ENCODE measurements at places on chromosomes 1 and 21.

DNA sequence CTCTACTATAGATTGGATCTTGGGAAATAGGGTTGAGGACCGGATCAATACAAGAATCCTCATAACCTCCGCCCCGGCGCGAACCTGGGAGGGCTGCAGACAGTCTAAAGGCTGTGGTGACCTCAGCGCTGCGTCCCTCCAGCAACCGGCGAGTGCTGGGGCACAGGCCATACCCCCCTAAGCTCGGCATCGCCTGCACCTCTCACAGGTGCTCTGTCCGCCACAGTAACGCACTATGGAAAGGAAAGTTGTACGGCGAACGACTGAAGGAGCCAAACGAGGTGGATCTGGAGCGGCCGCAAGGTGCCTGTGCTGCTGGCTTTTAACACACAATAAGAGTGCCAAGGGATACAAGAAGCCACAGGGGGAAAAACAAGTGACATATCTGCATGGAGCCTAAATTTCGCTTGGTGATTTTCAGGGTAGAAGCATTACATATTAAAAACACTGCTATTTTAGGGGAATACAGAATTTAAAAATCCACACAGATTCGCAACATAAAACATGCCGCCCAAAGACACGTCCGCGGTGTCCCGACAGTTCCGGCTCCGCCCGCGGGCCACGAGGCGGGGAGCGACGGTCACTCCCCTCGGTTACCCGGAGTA lies 1.4 kb upstream of the RBM15 start:
- DNase-seq: no peak

DNA sequence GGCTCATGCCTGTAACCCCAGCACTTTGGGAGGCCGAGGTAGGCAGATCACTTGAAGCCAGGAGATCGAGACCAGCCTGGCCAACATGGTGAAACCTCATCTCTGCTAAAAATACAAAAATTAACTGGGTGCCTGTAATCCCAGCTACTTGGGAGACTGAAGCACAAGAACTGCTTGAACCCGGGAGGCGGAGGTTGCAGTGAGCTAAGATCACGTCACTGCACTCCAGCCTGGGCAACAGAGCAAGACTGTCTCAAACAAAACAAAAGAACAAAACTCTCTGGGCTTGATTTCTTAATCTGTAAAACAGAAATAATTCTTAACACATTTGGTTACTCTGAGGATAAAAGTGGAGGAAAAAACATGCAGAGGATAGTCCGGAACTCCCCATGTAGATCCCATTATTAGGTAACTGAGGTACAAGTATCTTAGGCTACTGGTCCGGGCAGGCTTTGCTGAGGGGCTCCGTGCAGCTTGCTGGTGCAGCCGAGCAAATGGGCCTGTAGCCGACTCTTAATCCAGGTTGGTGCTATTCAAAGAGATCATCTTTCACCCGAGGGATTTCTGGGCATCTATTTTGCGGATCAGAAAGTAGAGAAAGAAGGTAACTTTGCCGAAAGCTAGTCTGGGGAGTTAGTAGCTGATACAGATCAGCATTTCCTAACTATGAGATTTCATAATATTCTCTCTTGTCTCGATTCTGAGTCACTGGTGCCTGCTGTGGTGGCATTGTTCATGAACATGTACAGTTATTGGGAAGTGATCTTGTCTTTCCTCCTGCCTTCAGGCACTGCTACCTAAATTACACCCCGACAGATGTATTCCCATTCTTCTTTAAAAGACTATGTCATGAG lies 56.8 kb downstream of the NFIA start:
- no peak for DNase-seq

- DNase-seq: no peak
These were observed 48.4 kb downstream of the HENMT1 start for GRCh38 chr1:108612496-108612895.

DNA sequence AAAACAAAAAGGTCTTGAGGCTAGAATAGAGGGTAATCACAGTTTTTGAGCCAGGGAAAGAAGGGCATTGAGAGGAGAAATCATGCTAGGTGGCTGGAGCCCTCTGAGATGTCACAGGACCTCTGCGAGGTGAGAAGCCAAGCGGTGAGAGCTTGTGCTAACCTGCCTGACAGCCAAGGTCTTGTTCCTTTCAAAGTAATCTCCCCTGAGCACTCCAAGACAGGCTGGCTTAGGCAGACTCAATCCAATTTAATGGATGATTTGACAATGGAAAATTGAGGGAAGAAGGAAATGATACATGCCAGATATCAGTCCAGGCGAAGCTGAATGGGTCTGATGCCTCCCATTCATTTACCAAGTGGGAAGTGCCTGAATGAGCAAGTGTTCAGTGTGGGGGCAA lies 311.9 kb upstream of the PTBP2 start:
- DNase-seq: no peak

GRCh38 chr1:67897270-67897949 lies 64.1 kb upstream of the GNG12 start:
- DNase-seq: no peak

DNA sequence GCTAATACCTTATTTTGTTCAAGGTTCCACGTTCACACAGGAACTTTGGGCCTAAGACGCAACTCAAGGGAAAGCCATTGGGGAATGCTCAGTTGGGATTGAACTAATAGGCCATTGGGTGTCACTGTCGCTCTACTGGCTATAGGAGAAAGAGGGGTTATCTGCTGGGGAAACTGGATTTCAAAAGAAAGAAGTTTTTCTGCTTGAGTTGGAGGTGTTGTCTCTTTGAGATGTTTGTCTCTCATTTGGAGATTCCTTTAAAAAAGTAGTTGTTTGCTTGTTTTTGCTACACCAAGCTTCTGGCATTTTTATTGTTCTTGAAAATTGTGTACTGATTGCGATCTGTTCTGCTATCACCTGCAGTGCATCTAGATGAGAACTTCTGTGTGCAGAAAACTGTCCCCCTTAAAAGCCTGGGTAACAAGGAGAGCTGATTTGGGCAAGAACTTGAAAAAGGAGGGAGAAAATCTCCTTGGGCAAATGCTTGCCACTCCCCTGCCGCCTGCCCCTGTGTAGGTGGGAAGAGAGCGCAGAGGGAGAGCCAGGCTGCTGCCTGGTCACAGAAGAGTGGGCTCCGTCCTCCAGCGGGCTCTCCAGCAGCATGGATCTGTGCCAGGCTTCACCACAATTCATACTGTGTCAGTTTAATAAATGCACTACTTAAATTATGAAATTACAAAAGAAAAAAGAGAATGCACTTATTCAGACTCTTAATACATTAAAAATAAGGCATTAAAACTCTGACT lies 39.9 kb downstream of the PEX14 start:
- no peak for DNase-seq

DNA sequence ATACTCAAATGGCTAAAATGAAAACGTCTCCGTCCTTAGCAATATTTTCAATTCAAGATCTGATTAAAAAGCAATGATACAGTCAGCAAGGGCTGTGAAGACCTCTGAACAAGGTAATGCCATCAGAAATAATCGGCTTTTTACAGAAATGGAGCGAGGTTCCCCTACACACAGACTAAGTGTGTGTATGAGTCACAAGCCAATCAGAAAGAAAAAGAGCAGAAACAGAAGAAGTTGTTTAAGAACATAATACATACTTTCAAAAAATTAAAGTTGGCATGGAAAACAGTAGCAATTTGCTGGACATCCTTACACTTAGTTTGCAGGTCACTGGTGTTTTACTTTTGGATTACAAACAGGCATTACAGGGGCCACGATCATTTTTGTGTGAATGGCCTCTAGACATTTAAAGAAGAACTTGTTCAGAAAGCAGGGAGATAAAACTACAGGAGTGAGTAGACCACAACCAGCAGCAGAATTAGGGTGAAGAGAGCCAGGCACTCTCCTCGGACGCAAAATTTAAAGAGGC lies 350.0 kb upstream of the RUNX1 start:
- DNase-seq: no peak

- no peak for DNase-seq
These were observed 24.1 kb upstream of the ETV3 start for GRCh38 chr1:157162345-157162744.

DNA sequence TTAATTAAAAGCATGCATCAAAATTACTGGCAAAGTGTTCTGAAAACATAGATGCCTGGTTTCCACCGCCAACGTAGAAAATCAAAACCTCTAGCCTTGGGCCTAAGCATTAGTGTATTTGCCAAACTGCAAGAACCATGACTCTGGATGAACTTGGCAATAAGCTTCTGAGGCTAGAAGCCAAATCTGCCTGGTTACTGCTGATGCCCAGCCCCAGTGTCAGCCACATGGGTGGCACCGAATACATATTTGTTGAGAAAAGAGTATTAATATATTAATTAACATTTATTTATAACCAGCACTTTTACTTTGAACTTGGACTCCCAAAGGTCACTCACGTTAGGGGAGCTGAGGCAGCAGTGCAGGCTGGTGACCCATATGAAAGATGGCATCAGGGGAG lies 140.6 kb upstream of the HMGB4 start:
- no peak for DNase-seq

DNA sequence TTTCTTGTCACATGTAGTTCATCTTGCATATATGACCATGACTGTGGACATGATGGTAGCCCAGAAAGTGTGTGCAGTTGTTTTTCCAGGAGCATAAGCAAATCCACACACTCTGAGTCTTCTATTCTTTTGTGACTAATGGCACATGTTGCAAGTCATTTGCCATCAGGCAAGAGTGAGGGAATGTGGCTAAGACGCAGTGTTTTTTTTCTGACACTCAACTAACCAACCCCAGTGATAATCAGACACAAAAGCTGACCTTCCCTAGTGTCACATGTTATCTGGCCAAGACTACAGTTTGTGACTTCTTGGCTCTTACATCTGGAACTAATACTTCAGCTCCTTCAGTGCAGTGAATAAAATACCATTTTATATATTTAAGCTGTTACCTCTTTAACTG lies 108.8 kb downstream of the ITSN1 start:
- no peak for DNase-seq

GRCh38 chr1:10019561-10019960 lies 13.2 kb upstream of the UBE4B start:
- DNase-seq: no peak

- no peak for DNase-seq
These were observed 153.5 kb downstream of the LRRC40 start for GRCh38 chr1:70051926-70052325.

GRCh38 chr1:2292725-2293450 lies 64.8 kb downstream of the SKI start:
- no peak for DNase-seq

- no peak for DNase-seq
These were observed 70.2 kb upstream of the MORC3 start for GRCh38 chr21:36249576-36250422.

DNA sequence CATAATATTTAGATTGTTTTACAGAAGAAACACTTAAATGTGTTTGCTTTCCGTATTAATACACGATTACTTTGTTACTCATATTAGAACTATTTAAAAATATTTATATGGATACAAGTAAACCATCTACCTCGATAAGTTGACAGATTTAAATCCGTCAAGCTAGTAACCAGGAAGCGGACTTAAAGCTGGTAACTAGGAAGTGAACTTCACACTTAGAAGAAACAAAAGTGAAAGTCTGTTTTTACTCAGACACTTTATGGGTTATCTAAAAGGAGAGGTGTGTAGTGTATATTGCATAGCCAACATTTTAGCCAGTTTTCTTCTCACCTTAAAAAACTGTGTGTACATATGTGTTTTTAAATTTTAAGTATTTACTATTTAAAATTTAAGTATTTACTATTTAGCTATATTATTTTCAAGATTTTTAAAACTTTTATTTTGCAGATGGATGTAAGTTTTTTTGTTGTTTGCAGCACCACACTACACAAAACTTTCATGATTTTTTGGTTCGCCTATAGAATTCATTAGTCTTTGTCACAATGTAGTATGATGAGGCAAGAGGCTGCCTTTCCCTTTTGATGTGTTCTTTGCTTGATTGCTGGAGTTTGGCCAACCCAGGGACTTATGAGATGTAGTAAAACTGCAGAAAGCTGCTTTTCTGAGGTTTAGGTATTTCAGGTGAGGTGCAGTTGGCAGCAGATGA lies 2.7 kb downstream of the USP25 start:
- DNase-seq: no peak

Measured in activated T-helper 1 cell treated with anti-CD3 and anti-CD28 coated beads, Interleukin-2, amount 50 U/mL, for 16 hours (primary cell).